Left renal pelvis (tissue), 4 donors: ENCODE measurements at places on chromosomes 13 and 19. TPM values are rescaled to one million over a fixed set of nuclear protein-coding genes. Genes with fewer than 3 reads are reported as not detected.

The TNNT1 gene
- 7.0 TPM for polyA plus RNA-seq

DNA sequence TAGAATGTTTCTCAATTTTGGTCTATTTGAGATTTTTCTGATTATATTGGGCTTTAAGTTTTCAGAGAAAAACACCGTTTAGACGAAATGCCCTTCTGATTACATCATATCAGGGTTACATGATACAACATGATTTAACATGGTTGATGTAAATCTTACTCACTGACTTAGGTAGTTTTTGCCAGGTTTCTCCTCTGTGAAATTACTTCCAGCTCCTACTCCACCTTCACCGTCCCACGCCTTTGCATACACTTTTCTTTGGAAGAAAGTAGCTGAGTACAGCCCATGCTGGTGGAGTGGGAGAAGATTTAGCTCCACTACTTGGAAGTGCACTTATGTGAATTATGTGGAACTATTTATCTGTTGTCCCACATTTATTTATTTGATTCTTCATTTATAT is 433.2 kb upstream of the KLHL1 start:
- DNase-seq: no peak

DNA sequence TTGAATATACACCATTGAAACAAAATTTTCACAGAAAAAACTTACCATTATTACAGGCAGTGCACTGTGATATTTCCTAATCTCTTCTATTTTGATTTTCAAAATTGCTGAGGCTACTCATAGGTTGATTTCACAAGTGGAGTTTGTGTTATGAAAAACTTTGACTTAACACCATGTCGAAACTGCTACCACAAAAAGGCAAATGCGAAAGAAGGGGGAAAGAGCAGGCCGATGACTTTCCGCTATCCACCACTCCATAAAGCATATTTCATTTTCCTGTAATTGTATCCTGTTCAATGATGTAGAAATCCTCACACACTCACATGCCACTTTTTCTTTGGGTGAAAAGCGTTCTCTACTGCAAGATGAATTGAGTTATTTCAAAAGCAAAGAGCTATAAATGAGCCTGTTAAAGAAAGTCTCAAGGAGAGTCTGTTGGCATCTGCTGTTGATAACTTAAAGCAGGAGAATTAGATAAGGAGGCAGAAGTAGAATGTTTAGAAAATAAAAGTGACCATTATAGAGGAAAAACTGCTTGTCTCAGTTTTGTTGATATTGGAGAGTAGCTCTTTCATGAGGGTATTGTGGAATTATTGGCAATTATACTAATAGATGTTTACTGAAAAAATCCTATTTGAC is 18.8 kb downstream of the KL start:
- no peak for DNase-seq

DNA sequence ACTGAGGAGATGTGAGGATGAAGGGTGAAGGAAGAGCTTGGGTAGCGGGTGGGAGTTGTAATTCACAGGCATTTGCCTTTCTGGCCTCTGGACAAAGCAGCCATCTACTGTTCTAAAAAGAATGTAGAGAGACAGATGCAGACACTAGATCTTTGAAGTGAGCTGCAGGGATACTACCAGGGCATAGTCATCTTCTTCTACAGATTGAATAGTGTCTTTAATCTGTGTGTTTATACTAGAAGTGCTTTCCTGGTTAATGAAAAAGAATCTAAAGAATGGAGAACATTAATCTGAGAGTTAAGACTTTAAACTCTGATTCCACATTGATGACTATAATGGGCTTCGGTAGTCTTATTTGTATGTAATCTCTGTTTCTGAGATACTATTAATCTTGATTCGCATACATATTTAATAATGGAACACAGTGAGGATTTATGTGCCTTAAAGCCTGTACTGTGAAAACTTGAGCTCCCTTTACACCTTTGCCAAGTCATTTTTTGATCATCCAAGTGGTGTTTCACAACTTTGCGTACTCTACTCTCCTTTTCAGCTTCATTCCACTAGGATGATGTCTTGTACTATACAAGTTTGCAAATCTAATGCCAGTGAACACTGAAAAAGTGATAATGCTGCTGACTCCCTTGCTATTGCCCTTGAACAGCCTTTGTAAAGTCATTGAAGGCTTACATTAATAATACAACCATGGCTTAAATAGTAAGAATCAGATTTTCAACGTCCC is 2199.4 kb upstream of the PCDH20 start:
- no peak for DNase-seq

The LRRC63 gene
- polyA plus RNA-seq: 0.18 TPM

GRCh38 chr19:48991011-48991609 is 2.0 kb downstream of the GYS1 start:
- DNase-seq: no peak

- no peak for DNase-seq
Measured at GRCh38 chr19:47418692-47419029, 666 bp downstream of the MEIS3 start.

The ELL gene
- 12.0 TPM for polyA plus RNA-seq

DNA sequence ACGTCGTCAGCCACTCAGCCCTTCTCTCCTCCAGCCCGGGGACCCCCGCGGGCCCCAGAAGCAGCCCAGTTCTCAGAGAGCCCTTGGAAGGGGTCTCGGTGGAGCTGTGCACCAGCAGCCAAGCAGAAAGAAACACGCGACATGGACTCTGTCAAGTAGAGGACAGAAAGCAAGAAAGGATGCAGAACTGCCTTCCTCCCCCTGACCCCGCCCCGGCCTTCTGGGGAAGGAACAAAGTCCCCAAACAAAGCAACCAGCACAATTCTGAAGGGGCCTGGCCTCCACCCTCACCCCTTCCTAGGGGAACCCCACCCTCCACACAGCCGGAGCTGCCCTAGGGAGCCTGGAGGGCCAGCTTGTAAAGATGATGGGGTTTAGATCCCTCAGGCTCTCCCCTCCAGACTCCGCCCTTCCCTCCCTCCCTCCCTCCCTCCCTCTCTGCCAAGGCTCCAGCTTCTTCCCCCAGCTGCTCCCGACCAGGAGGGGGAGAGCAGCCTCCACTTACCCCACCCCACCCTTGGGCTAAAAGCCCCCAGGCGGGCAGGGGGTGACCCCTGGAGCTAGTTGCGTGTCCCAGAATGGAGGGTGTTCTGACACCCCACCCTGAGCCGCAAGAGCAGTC is 7.8 kb downstream of the LYL1 start:
- no peak for DNase-seq

DNA sequence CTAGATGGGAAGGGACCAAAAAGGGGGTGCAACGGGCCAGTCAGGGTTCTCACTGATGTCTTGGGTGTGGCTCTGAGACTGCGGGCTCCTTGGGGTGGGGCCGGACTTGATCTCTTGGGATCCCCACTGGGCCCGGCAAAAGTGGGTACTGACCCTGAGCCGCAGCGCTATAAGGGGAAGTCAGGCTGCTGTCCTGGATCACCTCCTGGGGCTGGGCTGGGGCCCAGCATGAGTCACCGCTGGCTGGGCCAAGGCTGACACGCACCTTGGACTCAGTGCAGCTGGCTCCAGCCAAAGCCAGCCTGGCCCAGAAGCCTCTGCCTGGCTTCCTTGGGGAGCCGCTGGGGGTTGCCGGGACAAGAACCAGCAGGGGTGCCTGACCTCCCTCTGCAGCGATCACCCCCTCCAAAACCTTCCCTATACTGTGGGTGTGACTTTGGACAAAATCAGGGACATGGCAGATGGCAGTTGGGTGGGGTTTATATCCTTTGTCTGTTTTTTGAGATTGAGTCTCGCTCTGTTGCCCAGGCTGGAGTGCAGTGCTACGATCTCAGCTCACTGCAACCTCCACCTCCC is 617 bp upstream of the IQCN start:
- no peak for DNase-seq

The ELSPBP1 gene
- not detected for polyA plus RNA-seq

The CRLF1 gene
- polyA plus RNA-seq: 4.7 TPM

GRCh38 chr13:24036115-24036514 is 124.4 kb upstream of the SPATA13 start:
- DNase-seq: no peak

The TTC9B gene
- polyA plus RNA-seq: not detected

The PROSER3 gene
- polyA plus RNA-seq: 15.8 TPM

The ZNF497 gene
- 4.0 TPM for polyA plus RNA-seq

The SPINT2 gene
- 63.5 TPM for polyA plus RNA-seq

- DNase-seq: no peak
Measured at GRCh38 chr13:25217023-25217885, 45.2 kb upstream of the AMER2 start.

The CLEC17A gene
- polyA plus RNA-seq: 0.30 TPM

GRCh38 chr13:20704459-20705069 is 1.1 kb downstream of the IL17D start:
- no peak for DNase-seq

- DNase-seq: no peak
Measured at GRCh38 chr13:38463048-38463447, 113.4 kb downstream of the UFM1 start.

DNA sequence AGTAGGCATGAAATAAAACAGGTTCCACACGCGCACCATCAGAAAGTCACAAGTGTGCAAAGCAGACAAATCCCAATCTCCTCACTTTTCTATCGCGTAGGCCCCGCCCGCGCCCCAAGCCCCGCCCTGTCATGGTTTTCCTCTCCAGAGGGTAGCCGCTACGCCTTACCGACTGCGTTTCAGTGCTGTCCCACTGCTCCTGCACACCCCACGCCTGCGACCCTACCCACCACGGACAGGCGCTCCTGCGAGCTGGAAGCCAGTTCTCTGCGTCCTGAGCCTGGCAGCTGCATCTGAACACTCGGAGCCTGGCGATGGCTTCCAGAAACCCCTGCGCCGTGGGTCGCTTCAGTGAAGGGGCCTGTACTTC is 379 bp upstream of the ZNF470 start:
- peak; percentile 3 for DNase-seq

DNA sequence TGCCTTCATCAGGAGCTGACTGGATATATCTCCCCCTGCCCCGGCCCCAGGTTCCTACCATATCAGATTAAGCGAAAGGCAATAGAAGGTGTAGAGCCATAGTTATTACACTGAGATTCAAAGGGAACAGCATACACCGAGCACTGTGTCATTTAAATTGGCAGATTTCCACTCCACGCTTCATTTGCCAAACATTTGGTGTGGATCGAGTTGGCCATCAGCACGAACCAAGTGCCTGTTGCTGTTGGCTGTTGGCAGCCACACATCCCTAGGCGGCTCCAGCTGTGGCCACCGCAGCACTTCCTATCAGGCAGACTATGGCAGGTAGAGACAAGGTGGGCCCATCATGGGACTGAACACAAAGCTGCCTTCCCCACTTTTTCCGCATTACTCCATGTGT is 115.8 kb downstream of the CCNA1 start:
- DNase-seq: no peak

- no peak for DNase-seq
Measured at GRCh38 chr13:94613051-94613450, 11.4 kb downstream of the GPR180 start.
